ENCODE measurements at places on chromosomes 4 and X. TPM values are rescaled to one million over a fixed set of nuclear protein-coding genes. Genes with fewer than 3 reads are reported as not detected.

DNA sequence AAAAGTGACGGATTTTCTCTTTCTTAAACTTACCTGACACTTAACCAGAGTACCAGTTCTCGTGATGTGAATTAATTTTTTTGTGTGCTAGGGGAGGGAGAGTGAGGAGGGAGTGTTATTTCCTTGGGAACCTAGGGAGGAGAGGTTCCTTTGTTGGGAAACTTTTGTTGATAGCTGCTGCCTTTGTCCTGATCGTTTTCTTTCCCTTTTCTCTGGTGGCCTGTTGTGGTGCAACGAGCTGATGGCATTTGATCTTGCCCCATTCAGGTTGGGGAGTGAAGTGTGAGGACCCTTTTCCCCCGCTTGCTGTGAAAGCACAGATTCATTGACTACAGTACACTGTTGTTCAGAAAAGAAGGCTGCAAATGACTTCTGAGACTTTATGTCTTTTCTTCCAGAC is 59.8 kb downstream of the SLC9A6 start:
- no peak for DNase-seq

DNA sequence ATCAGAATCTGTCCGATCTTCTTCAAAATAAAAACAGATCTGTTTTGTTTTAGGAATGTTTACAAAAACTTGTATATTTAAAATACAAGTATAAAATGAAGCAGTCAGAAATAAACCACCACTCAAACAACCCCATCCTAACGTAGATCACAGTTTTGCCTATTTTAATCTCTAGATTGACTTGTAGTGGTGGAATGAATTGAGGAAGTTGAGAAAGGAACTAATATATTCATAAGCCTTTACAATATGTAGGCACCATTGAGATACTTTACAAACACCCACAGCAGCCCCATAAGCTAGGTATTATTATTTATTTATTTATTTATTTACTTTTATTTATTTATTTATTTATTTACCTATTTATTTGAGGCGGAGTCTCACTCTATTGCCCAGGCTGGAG is 52.3 kb upstream of the KLF3 start:
- no peak for DNase-seq

DNA sequence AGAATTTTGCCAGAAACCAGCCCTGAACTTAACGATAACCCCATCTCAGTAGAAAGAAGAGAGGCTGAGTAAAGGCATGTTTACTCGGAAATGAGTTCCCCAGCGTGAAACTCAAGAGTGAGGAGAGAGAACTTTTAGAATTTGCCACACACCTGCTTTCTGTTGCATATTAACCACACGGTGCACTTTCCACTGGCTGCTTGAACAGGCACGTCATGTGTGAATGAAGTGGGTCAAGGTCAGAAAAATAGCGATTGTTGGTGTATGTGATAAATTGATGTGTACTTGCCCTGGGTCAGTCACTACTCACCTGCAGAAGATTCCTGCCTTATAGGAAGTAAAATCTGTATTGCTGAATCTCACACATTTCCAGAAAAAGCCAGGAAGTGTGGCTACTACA is 395.7 kb downstream of the TRIML1 start:
- no peak for DNase-seq

GRCh38 chrX:122739770-122740169 is 444.3 kb upstream of the GRIA3 start:
- no peak for DNase-seq

The NEUROG2 gene
- 0.11 TPM for total RNA-seq

DNA sequence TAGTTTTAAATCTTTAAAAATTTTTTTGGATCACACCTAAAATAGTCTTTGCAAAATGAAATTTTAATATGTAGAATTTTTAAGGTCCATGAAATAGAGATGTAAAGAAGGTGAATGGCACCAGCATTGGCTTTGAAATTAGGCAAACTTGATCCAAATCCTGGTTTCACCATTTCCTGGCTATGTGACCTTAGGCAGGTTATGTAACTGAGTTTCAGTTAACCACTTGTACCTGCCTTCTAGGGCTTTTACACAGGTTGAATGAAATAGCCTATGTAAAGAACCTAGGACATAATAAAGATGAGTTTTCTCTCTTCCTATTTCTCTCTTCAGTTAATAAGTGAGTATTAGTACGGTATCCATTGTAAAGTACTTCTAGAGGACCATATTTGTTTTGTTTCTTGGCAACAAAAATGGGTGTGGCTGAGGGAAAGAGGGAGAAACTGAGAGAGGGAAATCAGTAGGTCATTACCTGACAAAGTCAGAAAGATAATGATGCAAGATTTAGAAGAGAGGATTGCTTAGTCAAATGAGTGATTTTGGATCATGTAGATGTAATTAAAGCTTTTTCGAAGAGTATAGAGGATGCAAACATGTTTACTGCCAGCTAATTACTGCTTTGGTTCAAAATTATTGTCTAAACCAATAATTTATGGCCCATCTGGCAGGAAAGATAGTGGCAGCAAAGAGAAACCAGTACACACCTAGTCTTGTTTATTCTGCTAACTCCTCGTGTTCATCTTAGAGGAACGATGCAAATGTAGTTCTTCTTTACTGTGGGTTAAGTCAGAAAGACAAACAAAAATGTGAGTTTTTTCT is 81.9 kb downstream of the PDLIM5 start:
- DNase-seq: no peak

- DNase-seq: no peak
These were observed 1032.7 kb downstream of the ADGRL3 start for GRCh38 chr4:62232814-62233213.

- DNase-seq: no peak
These were observed 912.6 kb upstream of the LCORL start for GRCh38 chr4:18934197-18934596.

The WDR17 gene
- 2.5 TPM for total RNA-seq

The SMIM10L2A gene
- total RNA-seq: 0.25 TPM
